ENCODE measurements at places on chromosomes 2 and 18. TPM values are rescaled to one million over a fixed set of nuclear protein-coding genes. Genes with fewer than 3 reads are reported as not detected.

- H3K27ac ChIP-seq: no peak overlapping the region
- H3K36me3 ChIP-seq: no peaks in the 10 kb centered on the region
- no peak for DNase-seq
- H3K4me3 ChIP-seq: no peak overlapping the region
Observed at GRCh38 chr18:80241919-80242777, 5.2 kb downstream of the PARD6G start.

GRCh38 chr18:45962461-45962860 is 4.7 kb downstream of the EPG5 start:
- H3K36me3 ChIP-seq: peaks cover 10% of the 10 kb centered on the region
- peak; percentile 59 for DNase-seq
- no peaks in the 10 kb centered on the region for H3K27me3 ChIP-seq
- H3K4me1 ChIP-seq: peaks cover 63% of the 10 kb centered on the region
- H3K4me3 ChIP-seq: no peak overlapping the region

GRCh38 chr2:42227491-42227890 is 58.3 kb downstream of the EML4 start:
- peaks cover 5% of the 10 kb centered on the region for H3K36me3 ChIP-seq
- no peak for DNase-seq
- H3K27me3 ChIP-seq: no peaks in the 10 kb centered on the region
- H3K27ac ChIP-seq: no peak overlapping the region

DNA sequence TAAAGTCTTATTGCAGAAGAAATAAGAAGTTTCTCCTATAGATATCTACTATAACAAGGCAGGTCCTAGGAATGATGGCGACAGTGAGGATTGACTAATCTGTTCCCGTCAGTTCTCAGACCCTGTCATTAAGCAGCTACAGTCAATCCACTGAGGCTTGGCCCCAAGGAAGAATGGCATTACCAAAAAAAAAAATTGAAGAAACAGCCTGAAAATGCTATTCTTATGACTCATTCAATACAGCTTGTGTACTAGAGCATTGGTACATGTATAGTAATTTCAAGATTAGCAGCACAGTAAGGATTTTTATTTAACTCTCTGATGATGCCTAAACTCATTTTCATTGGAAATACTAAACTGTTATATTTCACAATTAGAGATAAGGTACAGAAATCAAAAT is 1096.1 kb upstream of the NXPH2 start:
- no peaks in the 10 kb centered on the region for H3K27me3 ChIP-seq
- no peak overlapping the region for H3K4me3 ChIP-seq
- no peaks in the 10 kb centered on the region for H3K36me3 ChIP-seq

- no peak for DNase-seq
- no peak overlapping the region for H3K27ac ChIP-seq
- H3K27me3 ChIP-seq: no peaks in the 10 kb centered on the region
- H3K4me1 ChIP-seq: peaks cover 28% of the 10 kb centered on the region
- peaks cover 20% of the 10 kb centered on the region for H3K36me3 ChIP-seq
- H3K4me3 ChIP-seq: no peak overlapping the region
Observed at GRCh38 chr2:201360256-201360655, 3.1 kb upstream of the FLACC1 start.

DNA sequence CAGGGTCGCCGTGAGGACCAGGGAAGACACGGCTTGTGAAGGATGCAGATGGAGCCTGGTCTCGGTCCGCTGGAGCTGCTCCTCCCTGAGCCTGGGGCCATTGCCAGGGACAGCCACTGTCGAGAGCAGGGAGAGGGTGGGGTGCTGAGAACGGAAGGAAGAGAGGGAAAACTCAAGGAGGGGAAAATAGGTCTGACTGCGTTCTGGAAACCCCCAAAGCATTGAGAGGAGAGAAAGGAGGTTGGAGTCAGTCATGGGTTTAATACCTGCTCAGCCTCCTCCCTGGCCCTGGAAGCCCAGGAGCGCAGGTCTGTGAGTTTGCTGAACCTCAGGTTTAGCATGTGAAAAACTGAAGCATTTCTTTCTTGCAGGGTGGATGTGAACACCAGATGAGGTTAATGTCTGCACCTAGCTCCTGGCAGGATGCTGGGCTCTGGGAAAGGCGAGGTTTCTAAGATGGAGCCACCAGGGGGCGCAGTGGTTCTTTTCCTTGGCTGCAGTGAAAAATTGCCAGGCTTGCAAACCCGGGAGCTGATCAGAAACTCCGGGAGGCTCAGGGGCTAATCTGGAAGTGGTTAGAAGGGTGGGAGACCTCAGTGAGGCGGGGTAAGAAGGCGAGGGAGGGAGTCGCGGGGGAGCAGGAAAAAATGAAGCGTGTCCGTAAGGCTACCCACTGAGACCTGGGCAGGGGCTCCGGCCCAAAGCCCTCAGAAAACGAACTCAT is 33.6 kb upstream of the RNF149 start:
- H3K4me3 ChIP-seq: no peak overlapping the region
- H3K27me3 ChIP-seq: no peaks in the 10 kb centered on the region
- DNase-seq: peak; percentile 82

C2orf49 gene
- 16.9 TPM for total RNA-seq

DNA sequence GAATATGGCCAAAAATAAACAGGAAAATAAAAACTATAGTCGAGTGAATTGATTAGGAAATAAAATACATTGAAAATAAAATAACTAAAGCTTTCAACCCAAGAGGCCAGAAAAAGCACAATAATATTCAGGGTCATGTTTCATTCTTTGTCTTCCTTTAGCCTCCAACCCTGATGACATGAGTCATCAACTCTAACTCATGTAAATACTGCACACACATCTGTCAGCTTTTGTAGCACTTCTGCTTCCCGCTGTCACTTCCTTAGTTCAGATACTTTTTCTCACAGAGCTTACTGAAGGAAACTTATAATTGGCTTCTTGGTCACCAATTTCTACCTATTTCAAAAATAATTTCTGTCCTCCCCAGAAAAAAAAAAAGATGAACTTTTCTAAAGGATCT is 112.8 kb downstream of the UPP2 start:
- DNase-seq: no peak
- H3K4me3 ChIP-seq: no peak overlapping the region
- H3K36me3 ChIP-seq: no peaks in the 10 kb centered on the region
- H3K27me3 ChIP-seq: peaks cover 2% of the 10 kb centered on the region
- H3K27ac ChIP-seq: no peak overlapping the region

INO80C gene
- total RNA-seq: 25.3 TPM

GRCh38 chr2:6301426-6301825 is 564.3 kb downstream of the CMPK2 start:
- H3K27me3 ChIP-seq: no peaks in the 10 kb centered on the region
- H3K36me3 ChIP-seq: no peaks in the 10 kb centered on the region
- no peak for DNase-seq
- H3K4me1 ChIP-seq: no peaks in the 10 kb centered on the region

ALPG gene
- total RNA-seq: not detected

DNA sequence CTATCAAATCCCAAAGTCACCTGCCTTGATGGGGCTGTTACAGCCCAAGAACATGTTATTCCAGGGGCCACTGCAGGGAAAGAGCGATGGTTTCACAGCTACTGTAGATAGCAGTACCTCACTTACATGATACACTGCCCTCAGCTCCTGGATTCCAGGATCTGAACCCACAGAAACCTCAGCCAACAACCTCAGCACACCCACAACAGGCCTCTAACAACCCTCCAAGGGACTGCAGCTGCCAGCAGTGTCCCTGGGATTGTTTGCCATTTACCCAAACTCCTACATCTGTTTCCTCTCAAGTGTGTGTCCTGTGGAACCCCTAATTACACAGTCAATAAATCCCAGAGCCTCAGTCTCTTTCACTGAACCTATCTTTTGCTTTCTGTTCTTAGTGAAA is 28.2 kb downstream of the OSBPL1A start:
- H3K27me3 ChIP-seq: peaks cover 8% of the 10 kb centered on the region
- H3K27ac ChIP-seq: peak overlapping the region; percentile 9
- H3K4me1 ChIP-seq: peaks cover 24% of the 10 kb centered on the region
- no peaks in the 10 kb centered on the region for H3K36me3 ChIP-seq
- DNase-seq: peak; percentile 66

- H3K4me3 ChIP-seq: no peak overlapping the region
- peaks cover 2% of the 10 kb centered on the region for H3K27me3 ChIP-seq
- no peak for DNase-seq
- no peaks in the 10 kb centered on the region for H3K4me1 ChIP-seq
- H3K27ac ChIP-seq: no peak overlapping the region
- H3K36me3 ChIP-seq: no peaks in the 10 kb centered on the region
Observed at GRCh38 chr2:181872178-181872577, 19.4 kb upstream of the ITPRID2 start.

GRCh38 chr2:73350035-73350691 is 35.5 kb upstream of the ALMS1 start:
- no peak overlapping the region for H3K4me3 ChIP-seq
- H3K27ac ChIP-seq: no peak overlapping the region
- no peaks in the 10 kb centered on the region for H3K36me3 ChIP-seq
- no peak for DNase-seq

DNA sequence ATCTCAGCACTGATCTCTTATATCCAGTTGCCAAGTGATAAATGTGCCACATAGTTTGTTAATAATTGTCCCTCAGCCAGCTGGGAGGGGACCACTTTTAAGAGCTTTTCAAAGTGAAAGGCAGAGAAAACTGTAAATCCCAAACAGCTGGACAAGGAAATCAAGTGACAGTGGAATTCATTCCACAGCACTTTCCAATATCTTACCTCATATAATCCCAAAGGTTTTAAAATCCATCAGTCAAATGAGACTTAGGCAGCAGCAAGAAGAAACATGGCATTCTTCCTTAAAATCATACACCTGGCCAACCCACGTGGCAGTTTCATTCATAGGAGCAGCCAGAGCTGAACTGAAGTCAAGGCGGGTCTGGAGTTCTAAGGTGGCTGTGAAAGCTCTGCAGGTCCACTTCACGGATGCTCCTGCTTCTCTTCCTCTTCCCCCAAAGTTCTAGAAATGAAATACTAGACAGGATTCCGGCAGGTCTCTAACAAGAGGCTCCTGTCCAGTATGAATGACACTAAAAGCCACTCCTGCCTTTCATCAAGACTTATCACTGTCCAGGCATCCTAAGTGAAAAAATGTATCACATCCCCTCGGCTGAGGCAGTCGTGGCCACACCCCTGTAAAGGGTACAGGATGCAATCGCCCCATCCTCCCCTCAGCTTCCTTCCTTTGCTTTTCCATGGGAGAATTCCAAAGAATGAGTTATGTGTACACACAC is 190.4 kb upstream of the STK17B start:
- H3K4me1 ChIP-seq: peaks cover 4% of the 10 kb centered on the region
- H3K36me3 ChIP-seq: no peaks in the 10 kb centered on the region
- H3K27me3 ChIP-seq: peaks cover 4% of the 10 kb centered on the region
- H3K4me3 ChIP-seq: no peak overlapping the region
- DNase-seq: no peak

SKOR2 gene
- total RNA-seq: not detected

GRCh38 chr2:160657196-160657595 is 163.6 kb upstream of the RBMS1 start:
- H3K4me3 ChIP-seq: no peak overlapping the region
- H3K27ac ChIP-seq: no peak overlapping the region
- no peak for DNase-seq

ANKRD30B gene
- not detected for total RNA-seq

TLX2 gene
- 0.52 TPM for total RNA-seq

SANBR gene
- total RNA-seq: 5.9 TPM

INHA gene
- not detected for total RNA-seq

DNA sequence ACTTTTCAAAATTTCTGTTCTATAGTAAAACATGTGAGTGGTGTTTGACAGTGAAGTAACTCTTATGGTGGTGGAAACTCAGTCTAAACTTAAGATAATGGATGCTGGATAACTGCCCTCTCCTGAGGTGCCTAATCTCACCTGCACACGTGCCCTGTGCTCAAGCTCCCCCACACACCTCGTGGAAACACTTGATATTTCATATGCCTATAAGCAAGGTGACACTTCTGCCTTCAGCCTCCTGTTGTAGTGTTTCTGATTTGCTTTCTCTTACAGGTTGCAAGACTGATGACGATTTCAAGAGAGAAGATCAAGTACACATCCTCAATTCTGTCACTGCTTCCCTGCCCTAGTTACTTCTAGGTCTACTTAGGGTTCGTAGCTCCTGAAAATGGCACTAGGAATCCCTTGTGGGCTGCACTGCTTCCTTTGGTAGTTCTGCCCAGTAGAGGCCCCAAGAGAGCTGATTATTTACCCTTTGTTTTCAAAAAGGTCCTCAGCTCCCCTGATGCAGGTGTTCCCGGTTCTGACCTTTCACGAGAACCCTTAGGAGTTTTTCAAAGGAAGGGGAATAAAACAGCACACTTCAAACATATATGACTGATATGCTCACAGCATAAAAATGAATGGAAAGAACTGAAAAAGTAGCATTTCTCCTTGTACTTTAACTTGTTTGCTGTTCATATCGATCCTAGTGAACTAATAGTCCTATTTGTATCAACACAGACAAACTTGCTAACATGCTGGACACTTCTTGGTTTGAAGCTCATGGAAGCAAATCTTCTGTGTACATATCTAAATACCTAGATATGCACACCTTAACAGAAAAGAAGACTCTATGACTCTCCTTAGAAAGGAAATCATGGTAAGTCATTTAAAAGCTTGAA is 6.7 kb downstream of the CAVIN2 start:
- peaks cover 7% of the 10 kb centered on the region for H3K27me3 ChIP-seq
- H3K4me3 ChIP-seq: no peak overlapping the region
- H3K36me3 ChIP-seq: no peaks in the 10 kb centered on the region
- DNase-seq: no peak
- H3K27ac ChIP-seq: no peak overlapping the region

TIMM21 gene
- total RNA-seq: 38.3 TPM

PLCL1 gene
- 1.7 TPM for total RNA-seq

TCF4 gene
- total RNA-seq: not detected

DNA sequence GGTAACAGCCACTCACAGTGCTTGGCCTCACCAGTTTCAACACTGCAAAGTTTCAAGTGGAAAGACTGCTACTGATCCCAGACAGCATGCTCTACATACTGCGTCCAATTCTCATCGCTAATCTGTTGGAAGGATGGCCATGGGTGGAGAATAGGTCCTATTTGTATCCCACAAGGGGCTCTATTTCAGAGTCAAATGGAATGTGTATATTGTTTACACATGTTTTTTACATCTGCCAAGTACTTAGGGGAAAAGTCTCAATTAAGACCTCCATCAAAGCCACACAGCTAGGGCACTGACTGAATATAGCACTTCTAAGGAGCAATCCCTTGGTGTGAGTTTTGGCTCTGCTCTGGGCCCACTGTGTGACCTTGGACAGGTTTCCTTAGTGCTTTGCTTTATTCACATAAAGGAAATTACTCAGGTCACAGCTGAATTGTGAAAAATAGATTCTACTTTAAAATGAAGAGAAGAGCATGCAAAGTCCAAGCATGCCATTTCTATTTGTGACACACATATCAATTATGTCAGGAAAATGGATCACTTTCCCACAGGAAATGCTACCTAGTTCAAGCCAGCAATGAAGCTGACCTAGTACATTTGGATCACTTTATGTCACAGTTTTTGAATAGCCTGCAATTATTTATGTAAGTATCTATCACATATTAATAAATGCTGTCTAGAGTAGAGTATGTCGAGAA is 112.9 kb upstream of the STK17B start:
- H3K4me3 ChIP-seq: no peak overlapping the region
- H3K27ac ChIP-seq: no peak overlapping the region
- peaks cover 3% of the 10 kb centered on the region for H3K36me3 ChIP-seq
- no peak for DNase-seq
- H3K4me1 ChIP-seq: peaks cover 57% of the 10 kb centered on the region

LRP2 gene
- total RNA-seq: 0.27 TPM

All from activated CD4-positive, alpha-beta memory T cell treated with anti-CD3 and anti-CD28 coated beads for 36 hours (primary cell).